Activated B cell treated with CpG ODN at 0.5 μM for 24 hours (primary cell): ENCODE measurements at places on chromosomes 5 and 9.

DNA sequence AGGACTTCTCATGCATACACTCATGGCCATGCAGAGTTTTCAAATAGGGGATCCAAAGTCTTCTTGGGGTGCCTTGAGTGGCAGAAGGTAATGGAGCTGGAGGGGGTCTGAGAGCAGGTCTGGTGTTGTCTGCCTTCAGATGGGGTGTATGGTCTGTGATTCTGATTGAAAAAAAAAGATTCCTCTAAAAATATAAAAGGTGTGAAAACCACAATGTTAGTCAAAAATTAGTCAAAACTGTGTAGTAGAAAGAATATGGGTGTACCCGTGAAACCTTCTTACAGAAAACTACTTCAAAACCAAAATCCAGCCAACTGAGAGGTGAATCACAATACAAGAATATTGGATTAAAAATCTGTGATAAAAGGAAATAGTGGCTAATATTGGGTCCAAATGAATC lies 20.1 kb downstream of the DOCK2 start:
- DNase-seq = no peak

DNA sequence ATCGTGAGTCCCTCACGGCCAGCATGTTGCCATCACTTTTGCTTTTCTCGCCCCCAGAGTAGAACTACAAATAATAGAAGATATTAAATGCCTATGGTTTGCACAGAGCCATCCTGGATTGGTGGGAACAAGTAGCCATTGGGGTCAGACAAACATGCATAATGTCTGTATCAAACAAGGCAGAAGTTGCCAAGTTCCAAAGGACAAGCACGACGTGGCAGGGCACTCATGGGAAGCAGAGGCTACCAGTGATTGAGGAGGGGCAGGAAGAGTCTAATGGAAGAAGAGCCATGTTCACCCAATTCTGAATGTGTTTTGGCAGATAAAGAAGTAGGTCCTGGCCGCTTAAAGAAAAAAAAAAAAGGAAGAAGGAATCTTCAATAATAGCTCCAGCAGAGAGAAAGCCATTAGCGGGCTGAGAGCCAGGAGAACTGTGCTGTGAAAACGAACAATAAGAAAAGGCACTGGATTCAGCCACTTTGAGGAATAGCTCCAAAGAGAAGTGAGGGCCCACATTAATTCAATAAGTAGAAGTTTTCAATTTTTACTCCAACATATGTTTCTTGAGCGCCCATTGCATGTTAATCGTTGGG lies 153.7 kb upstream of the ADCY2 start:
- no peak for DNase-seq

DNA sequence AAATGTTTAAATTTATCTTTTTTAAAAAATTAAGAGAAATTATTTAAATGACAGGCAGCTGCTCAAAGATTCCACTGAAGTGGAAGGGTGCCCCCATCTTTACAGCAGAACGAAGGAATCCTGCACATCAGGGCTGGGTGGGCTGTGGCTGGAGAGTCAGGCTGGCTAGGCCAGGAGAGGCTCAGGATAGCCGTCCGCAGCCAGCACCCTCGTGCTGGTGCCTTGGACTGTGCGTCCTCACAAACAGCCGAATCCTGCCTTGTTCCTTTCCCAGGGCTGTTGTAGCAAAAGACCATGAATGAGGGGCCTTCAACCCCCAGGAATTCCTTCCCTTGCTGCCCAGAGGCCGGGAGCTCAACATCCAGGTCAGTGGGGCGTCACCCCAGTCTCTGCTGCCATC lies 64.6 kb upstream of the FCN1 start:
- DNase-seq = no peak

- no peak for DNase-seq
Measured at GRCh38 chr9:84945878-84946538, 276.5 kb downstream of the NTRK2 start.

- no peak for DNase-seq
Measured at GRCh38 chr9:127131871-127132270, 9.4 kb upstream of the ANGPTL2 start.

- no peak for DNase-seq
Measured at GRCh38 chr9:91197232-91198181, 164.2 kb downstream of the AUH start.
